CD4-positive, alpha-beta T cell treated with Interleukin-2 at 100 ng/mL for 4 hours (primary cell): ENCODE measurements at places on chromosomes 3 and 15.

- DNase-seq, result no peak
These were observed 70.9 kb downstream of the ANP32A start for GRCh38 chr15:68749793-68750192.

DNA sequence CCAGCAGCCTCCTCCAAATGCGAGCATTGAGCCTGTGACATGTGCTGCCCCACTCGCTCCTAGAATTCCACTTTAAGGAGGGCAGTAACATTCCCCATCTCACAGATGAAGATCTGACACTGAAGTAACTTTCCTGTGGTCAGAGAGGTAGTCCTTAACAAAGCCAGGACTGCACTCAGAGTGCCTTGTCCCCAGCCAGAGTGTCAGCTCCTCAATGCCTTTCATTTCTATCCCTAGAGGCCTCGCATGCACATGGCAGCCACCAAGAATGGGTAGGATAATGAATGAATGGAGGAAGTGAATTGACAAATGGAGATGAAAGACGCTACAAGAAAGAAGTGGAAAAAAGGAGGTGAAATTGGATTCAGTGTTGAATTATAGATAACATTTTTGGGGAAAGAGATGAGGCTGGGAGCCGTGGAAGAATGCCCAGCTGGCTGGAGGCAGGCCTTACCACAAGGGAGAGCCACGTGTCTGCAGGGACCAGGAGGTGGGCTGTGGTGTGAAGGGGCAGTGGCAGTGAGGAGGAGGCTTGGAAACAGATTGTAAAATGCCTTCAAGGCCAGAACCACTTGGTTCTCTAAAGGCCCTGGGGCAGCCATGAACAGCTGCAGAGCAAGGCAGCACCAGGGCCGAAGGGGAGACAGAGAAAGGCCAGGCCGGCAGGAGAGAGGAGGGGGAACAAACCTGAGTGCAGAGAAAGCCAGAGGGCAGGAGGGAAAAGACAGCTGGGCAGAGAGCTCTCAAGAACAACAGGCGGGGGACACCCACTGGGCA is 10.4 kb downstream of the CFAP92 start:
- DNase-seq, result no peak

DNA sequence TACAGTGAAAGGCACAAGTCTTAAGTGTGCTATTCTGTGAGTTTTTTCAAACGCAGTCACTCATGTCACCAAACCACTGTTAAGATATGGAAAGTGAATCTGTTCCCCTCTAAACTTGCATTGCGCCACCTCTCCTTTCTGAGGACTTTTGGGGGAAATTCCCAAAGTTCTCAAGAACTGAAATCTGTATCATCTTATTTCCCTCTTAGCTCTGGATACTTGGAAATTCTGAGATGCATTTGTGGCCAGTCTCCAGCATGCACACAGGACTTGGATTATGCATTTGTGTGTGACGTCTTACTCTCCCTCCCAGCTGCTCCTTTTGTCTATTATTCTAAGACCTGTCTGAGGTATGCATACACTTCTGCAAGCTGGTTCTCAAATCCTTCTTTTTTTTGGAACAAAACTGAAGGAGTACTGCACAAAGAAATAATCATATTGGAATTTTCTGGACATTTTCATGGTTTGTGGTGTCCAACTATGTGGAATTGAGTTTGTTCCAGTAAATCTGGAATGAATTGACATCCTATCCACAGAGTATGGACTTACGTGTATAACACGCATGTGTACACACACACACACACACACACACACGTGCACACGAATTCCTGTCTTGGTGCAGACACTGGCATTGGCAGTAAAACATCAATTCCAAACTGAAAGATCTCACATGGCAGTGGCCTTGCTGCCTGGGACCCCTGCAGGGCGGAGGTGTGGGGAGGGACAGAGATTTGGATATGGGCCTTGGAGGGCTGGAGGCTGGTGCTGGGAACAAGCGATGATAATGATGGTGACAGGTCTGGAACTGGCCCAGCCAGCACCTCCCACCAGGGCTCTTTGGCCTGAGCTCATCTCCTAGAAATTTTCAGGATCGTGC is 8.2 kb upstream of the LCTL start:
- no peak for DNase-seq

DNA sequence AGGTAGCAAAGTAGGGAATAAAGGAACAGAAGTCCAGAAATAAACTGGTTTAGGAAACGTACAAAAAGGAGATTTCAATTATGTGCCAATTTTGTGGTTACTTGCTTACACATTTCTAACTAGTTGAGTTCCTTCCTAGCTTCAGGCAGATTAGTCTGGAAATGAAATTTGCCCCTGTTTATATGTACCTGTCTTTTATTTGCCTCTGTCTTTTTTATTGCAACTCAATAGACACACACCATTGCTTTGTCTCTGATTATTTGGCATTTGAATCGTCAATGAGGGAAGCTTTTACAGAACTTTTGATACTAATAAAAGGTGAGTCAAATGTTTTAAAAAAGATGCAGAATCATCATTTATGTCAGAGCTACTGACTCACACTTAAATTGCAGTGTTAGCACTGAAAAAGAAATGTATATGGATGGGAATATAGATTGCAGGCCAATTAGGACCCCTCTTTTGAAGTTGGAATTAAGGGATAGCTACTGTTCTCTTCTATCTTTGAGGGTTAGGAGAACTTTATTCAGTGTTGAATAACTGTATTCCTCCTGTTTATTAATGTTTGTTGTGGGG is 60.5 kb downstream of the TRAK1 start:
- DNase-seq, result no peak

- DNase-seq, result peak; percentile 61
These were observed 31.5 kb upstream of the MLF1 start for GRCh38 chr3:158539414-158540014.

GRCh38 chr15:78732634-78733033 is 78.6 kb downstream of the ADAMTS7 start:
- no peak for DNase-seq

- peak; percentile 10 for DNase-seq
These were observed 75.2 kb downstream of the FBXL22 start for GRCh38 chr15:63672369-63672768.

DNA sequence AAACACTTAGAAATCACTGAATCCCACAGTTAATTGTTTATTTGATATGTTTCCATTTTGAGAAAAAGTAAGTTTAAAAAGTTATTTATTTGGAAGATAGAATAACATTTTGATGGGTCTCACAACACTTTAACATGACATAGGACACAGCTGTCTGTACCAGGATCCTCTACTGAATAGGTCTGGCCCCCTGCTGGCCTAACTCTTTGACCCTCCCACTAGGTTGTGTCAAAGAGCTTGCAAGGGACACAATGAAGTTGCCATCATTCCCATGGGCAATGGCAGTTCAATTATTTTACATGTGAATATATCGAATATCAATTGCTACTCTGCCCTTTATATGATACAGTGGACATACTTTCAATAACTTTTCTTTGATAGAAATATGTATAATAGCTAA is 138.9 kb downstream of the EPHA3 start:
- no peak for DNase-seq

- DNase-seq, result no peak
These were observed 107.4 kb downstream of the HES1 start for GRCh38 chr3:194243172-194243837.

GRCh38 chr15:26087395-26087794 is 224.3 kb upstream of the ATP10A start:
- no peak for DNase-seq

DNA sequence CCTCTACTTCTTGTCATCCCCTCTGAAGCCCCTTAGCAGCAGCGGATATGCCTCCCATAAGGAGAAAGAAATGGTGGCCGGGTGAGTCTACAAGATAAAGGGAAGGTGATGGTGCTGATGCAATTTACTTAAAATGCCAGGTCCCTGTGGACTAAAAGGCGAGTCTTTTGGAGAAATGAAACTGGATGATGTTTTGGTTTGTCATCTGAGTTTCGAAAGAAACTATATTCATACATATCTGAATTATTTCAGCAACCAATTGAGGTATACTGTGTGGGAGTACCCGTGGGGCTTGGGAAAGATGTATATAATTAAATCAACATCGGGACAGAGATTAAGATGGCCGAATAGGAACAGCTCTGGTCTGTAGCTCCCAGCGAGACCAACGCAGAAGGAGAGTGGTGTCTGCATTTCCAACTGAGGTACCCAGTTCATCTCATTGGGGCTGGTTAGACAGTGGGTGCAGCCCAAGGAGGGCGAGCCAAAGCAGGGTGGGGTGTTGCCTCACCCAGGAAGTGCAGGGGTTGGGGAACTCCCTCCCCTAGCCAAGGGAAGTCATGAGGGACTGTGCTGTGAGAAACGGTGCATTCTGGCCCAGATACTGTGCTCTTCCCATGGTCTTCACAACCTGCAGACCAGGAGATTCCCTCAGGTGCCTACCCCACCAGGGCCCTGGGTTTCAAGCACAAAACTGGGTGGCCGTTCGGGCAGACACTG is 210.6 kb upstream of the CHRM5 start:
- no peak for DNase-seq

GRCh38 chr3:42505128-42505848 is 2.8 kb downstream of the VIPR1 start:
- no peak for DNase-seq

- no peak for DNase-seq
These were observed 259.2 kb downstream of the CPNE4 start for GRCh38 chr3:131775650-131776049.

GRCh38 chr3:24043168-24043567 is 98.1 kb downstream of the NR1D2 start:
- no peak for DNase-seq

GRCh38 chr3:98612587-98612986 is 19.2 kb upstream of the CPOX start:
- DNase-seq, result no peak

- no peak for DNase-seq
These were observed 44.3 kb downstream of the CD200R1L start for GRCh38 chr3:112802338-112802737.

- peak; percentile 85 for DNase-seq
These were observed 8.6 kb downstream of the TLR9 start for GRCh38 chr3:52216585-52217408.

GRCh38 chr3:133895208-133896001 is at the start of gene RAB6B:
RAB6B (minus strand) TSS chr3:133895882; CDS start chr3:133895466, 416 bp downstream.
- DNase-seq, result no peak

GRCh38 chr3:36480911-36481648 is 100.8 kb downstream of the STAC start:
- no peak for DNase-seq

DNA sequence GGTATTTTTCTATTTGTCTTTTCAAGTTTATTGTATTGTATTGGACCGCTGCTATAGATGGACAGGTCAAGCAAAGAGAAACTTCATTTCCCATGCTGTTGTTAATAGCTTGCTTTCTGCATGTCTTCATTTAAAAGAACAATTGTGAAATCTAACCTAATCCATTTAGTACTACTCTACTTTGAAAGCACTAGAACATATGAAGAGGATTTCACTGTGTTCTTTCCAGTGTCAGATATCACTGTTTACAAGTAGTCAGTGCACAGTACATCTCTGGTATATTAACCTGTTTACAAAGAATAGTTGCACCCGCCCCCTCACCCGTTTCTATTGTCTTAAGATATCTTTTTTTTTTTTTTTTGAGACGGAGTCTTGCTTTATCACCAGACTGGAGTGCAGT is 21.8 kb upstream of the EDEM1 start:
- no peak for DNase-seq

DNA sequence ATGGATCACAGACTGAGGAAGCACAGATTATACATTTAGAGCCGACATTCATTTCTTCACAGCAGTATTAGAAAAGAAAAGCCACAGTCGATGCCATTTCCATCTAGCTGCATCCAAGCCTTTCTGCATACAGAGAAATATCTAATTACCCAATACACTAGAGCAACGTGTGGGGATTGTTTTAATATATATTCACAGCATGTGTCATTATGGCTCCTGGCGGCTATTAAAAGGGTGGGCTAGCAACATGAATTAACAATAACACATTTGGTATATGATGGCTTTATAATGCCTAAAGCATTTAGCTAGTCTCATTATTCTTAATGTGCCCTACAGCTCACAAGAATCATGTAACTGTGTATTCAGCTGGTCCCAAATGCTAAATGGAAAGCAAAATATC is 1030.5 kb downstream of the FHIT start:
- DNase-seq, result no peak

- DNase-seq, result peak; percentile 2
These were observed 57.3 kb downstream of the ROPN1B start for GRCh38 chr3:126026277-126026751.

DNA sequence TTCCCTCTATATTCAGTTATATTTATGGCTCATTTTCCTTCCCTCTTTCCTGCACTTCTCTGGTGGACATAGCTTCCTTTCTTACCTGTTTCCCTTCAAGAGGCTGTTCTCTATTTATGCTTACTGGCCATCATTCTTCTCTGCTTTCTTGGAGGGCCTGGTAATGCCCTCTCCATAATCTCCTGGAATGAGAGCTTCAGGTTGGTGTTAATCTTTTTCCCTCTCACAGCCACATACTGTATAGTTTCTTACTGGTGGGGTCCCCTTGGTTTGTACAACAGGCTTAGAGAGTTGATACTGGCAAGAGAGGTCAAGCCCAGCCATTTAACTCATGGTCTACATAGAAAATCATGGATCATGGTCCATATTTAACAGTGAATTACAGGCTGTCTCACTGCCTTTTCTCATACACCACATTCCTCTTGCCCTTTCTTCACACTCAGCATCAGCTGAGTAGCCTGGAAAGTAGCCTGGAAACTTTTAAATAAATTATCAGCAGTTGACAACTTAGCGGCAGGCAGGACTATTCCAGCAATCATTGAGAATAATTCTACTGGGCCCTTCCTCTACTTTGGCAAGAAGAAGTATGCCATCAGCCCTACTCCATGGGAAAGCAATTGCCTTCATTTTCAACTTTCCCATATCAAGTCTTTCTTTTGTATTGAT is 38.0 kb upstream of the DPH6 start:
- DNase-seq, result no peak
